ENCODE measurements at places on chromosomes 13 and 19. TPM values are rescaled to one million over a fixed set of nuclear protein-coding genes. Genes with fewer than 3 reads are reported as not detected.

The FCAR gene
- not detected for total RNA-seq

The CGB2 gene
- not detected for total RNA-seq

The KLK2 gene
- not detected for total RNA-seq

The LRFN3 gene
- total RNA-seq, result 9.1 TPM

The ZNF121 gene
- total RNA-seq, result 62.2 TPM

The PNMA8B gene
- 0.07 TPM for total RNA-seq

The FIZ1 gene
- 13.8 TPM for total RNA-seq

The PLPP2 gene
- 0.51 TPM for total RNA-seq

The DAND5 gene
- not detected for total RNA-seq

The TRPM4 gene
- total RNA-seq, result 1.2 TPM

The ZSCAN18 gene
- 15.7 TPM for total RNA-seq
